Breast epithelium (tissue), 4 donors: ENCODE measurements at places on chromosomes 12 and 14.
A peak's percentile ranks its signal among the peaks of the same experiment; 100 is the strongest.

DNA sequence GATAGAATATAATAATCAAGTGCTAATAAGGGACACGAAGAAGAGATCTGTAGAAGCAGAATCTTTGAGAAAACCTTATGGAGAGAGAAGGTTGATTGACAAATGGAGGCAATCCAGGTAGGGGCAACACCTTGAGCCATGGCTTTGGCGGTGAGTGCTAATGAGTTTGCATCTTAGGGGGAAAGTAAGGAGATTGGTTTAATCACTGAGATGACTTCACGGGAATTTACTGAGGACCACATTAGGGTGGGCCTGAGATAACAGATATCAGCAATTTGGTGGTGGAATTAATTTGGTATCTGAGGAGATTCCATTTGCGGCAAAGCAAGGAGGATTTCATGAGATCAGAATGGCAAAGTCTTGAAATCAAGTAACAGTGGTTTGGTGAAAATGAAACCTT is 1.8 kb upstream of the LARP4 start:
- no peak for DNase-seq

DNA sequence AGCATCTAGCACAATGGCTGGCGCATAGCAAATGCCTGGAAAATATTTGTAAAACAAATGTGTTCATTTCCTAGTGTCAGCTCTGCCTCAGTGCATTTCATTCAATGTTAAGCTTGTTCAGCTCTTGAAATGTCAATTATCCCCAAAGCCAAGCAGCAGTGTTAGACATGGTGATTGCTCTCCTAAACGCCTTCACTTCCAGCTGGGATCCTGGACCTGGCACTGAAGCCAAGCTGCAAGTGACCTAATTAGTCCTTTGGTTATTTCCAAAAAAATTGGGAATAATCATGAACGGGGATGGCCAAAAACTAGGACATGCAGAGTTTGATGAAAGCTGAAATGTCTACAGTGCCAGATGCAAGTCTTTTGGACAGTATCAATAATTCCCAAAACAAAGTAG is 54.9 kb upstream of the MDGA2 start:
- DNase-seq, result no peak

- no peak for DNase-seq
Measured at GRCh38 chr14:78345131-78345744, 175.1 kb downstream of the NRXN3 start.

- no peak for DNase-seq
Measured at GRCh38 chr14:77131871-77132486, 9.6 kb downstream of the ZDHHC22 start.

GRCh38 chr14:71610149-71610548 is 322.1 kb upstream of the RGS6 start:
- DNase-seq, result no peak

- no peak for DNase-seq
Measured at GRCh38 chr12:47825173-47825639, 5.5 kb upstream of the HDAC7 start.

DNA sequence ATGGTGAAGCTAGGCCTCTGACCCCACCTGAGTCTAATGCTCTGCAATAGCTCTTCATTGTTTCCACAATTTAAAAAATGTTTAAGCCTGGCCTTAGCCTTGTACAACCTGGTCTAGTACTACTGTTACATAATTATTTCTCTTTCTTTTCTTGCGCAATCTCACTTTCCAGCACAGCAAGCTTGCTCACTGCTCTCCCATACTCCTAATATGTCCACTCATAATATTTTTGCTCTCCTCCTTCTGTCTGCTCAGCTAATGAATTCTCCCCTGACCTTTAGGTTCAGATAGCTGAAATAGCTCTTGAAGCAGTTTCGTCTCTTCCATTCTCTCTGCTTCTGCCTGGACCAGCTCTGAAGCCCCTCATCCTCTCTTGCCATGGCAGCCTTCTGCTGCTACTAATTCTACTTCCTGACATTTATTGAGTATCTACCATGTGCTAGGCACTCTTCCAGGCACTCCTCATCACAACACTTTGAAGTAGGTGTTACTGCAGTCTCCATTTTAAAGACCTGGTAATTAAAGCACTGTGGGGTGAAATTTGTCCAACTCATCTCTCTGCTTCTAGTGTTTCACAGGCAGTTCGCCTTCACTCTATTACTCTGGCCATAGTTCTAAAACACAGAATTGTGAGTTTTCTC is 2.8 kb upstream of the SLC48A1 start:
- DNase-seq, result no peak

DNA sequence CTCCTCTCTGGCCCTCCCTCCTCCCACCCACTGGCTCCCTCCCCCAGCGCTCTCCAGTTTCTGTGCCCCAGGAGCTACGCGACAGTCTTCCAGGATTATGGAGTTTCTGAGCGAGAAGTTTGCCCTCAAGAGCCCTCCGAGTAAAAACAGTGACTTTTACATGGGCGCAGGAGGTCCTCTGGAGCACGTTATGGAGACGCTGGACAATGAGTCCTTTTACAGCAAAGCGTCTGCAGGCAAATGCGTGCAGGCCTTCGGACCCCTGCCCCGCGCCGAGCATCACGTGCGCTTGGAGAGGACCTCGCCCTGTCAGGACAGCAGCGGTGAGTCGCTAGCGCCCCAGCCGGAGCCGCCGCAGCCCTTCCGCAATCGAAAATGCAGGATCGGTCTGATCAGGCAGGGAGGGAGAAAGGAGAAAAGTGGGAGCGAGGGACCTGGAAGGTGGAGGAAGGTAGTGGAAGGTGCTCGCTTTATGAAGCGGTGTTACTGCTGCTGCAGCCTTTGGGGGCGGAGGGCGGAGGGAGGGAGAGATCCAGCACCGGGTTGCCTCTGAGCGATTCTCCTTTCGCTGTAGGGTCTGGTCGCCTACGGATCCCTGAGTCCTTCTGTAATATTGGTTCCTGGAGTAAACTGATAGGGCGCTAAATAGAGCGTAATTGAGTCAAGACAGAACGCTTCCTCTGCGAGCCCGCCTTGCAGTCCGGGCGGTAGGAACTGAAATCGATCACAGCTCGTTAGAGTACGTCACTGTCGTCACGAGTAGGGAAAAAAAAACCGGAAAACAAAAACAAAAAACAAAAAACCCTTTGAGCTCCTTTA is at the start of gene ALX1:
Gene ALX1, plus strand, starts transcription at position 56 of the 819 bp plus-strand sequence. Its CDS starts 42 bp downstream, at position 98.
- DNase-seq, result no peak

GRCh38 chr14:33578461-33579216 is 372.2 kb downstream of the EGLN3 start:
- no peak for DNase-seq

DNA sequence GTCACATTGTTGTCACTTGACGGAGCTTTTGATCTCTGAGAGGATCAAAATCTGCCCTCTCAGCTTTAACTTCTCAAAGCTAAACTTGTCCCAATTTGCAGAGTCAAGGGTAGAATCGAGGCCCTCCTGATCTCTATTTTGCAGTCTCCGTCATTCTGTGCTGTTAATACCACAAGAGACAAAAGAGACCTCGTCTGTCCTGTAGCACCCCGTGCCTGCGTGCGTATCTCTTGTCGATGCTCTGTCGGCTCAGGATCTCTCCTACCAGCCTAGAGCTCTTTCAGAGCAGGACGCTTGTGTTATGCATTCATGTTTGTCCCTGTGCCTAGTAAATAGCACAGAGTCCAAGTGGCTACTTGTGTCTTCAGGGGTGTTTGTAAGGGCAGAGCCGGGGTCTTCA is 5.1 kb downstream of the EVL start:
- DNase-seq, result no peak

DNA sequence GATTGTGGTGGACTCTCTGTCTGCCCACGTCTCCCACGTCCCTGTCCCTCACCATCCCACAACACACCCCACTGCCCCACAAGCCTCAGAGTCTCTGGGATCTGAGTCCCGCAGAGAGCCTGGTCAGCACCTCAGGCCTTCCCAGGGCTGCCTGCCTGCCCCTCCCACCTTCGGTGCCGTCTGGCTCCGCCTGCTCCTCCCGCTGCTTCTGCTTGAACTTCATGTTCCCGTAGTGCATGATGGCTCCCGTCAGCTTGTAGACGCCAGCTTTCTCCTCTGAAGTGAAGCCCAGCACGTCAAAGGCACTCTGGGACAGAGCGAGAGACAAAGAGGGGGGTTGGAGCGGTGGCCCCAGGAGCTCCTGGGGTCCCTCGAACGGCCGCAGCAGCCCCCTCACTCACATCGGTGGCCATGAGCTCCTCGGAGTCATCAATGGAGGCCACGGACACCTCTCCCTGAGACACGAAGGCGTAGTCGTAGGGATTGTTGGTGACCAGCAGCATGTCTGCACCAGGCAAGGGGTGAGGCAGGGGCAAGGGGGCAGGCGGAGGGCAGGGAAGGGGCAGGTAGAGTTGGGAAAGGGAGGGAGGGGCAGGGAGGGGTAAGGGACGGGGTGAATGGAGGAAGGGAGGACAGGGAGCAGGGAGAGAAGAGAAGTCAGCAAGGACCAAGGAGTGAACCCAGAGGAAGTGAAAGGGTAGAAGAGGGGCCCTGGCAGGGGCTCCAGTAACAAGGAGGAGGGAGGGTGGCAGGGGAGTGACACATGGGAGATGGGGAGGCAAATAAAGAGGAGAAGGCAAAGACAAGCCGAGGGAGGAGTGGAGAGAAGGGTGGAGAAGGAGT is 5.6 kb downstream of the MYH6 start:
- DNase-seq, result no peak

DNA sequence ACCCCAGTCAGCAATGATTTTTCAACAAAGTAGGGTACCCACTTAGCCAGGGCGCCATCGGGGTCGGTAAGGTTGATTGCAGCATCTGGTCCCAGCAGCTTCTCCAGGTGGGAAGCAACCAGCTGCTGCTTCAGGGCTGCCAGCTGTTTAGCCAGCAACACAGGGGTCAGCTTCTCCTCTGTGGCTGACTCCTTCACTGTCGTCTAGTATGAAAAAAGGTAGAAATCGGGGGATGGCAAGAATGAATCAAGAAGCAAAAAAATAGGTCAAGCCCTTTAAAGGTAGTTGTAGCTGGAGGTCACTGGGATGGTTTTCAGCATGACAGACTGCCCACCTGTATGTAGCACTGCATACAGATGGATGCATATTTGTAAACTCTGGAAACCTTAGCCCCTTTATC is 11.6 kb downstream of the MBD6 start:
- DNase-seq, result no peak

DNA sequence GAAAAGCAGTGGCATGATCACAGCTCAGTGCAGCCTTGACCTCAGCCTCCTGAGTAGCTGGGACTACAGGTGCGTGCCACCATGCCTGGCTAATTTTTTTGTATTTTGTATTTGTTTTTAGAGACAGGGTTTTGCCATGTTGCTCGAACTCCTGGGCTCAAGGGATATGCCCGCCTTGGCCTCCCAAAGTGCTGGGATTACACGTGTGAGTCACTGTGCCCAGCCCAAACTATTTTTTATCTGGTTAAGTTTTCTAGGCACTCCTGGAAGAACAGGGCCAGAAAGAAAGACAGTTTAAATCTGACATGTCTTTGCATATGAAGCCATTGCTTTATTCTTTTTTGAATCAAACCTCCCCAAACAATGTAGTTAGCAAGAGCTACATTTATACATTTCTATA is 27.5 kb upstream of the PTGR2 start:
- DNase-seq, result no peak

DNA sequence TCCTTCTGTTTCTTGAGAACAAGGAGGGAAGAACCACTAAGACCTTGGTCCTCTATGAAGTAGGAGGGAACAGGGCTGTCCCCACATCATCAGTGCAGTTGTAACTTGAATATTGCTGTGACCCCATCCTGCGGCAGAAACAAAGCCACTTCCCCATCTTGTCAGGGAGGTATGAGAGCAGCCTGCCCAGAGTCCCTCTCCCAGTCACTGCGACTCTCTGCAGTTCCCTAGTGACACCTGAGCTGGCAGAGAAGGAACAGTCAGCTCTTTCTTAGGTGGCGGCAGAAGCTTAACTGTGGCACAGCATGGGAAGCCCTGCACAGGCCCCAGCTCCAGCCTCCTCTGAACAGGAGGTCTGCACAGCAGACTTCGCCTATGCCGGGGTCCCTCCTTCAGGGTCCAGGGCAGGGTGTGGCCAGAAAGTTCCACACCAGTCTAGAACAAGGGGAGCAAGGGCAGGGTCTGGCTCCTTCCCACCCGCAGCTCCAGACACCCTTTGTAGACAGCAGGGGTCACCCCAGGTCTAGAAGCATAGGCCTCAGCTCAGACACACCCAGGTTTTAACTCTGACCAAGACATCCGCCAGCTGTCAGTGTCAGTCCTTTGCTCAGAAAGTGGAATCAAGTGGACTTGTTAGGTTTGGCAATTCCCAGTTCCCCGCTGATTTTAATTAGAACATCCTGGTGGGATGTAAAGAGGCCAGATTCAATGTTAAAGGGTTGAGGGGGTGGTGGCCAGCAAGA is 36.8 kb downstream of the DEGS2 start:
- DNase-seq, result no peak

- no peak for DNase-seq
Measured at GRCh38 chr12:66176105-66176900, 6.5 kb upstream of the TMBIM4 start.

- DNase-seq, result peak; percentile 79
Measured at GRCh38 chr12:67441736-67442346, 172.7 kb downstream of the CAND1 start.

GRCh38 chr12:7134396-7135166 is 4.4 kb downstream of the CLSTN3 start:
- DNase-seq, result no peak

- DNase-seq, result no peak
Measured at GRCh38 chr14:105163040-105163742, 5.4 kb downstream of the JAG2 start.

- DNase-seq, result no peak
Measured at GRCh38 chr12:109449845-109450532, 27.1 kb downstream of the KCTD10 start.

GRCh38 chr12:80018119-80018518 is 81.2 kb upstream of the OTOGL start:
- DNase-seq, result no peak

DNA sequence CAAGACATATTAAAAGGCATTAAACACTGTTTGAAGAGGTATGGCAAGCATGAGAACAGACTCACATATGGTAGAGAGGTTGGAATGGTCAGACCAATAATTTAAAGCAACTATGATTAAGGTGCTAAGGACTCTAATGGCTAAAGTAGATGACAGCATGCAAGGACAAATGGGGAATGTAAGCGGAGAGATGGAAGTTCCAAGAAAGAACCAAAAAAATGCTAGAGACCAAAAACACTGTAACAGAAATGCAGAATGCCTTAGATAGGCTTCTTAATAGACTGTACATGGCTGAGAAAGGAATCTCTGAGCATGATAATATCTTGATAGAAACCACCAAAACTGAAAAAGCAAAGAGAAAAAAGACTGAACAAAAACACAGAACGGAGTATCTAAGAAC is 77.4 kb downstream of the RIN3 start:
- DNase-seq, result no peak
